ENCODE measurements at places on chromosomes 2 and 18. TPM values are rescaled to one million over a fixed set of nuclear protein-coding genes. Genes with fewer than 3 reads are reported as not detected.

DNA sequence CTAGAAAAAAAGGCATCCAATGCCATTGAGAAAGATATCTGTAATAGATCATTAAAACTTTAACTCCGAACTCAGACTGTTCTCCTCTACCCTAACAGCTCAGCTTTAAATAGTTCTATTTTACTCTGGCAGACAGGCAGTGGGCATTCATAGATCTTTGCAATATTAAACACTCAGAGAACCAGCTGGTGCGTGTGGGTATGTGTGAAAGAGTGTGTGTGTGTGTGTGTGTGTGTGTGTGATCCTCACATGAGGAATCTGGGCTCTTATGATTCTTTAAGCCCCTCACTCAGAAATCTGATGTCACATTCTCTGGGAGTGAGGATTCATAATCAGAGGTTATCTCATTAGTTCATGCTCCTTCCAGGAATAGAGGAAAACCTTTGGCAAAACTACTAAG lies 144.3 kb downstream of the KCNH7 start:
- no peak overlapping the region for H3K27ac ChIP-seq
- H3K4me1 ChIP-seq: no peaks in the 10 kb centered on the region
- DNase-seq: no peak
- no peaks in the 10 kb centered on the region for H3K27me3 ChIP-seq
- H3K36me3 ChIP-seq: no peaks in the 10 kb centered on the region

- H3K27ac ChIP-seq: peak overlapping the region; percentile 88
- H3K4me3 ChIP-seq: no peak overlapping the region
- DNase-seq: peak; percentile 50
- peaks cover 98% of the 10 kb centered on the region for H3K4me1 ChIP-seq
Measured at GRCh38 chr2:71456617-71457016, 3.3 kb downstream of the DYSF start.

DNA sequence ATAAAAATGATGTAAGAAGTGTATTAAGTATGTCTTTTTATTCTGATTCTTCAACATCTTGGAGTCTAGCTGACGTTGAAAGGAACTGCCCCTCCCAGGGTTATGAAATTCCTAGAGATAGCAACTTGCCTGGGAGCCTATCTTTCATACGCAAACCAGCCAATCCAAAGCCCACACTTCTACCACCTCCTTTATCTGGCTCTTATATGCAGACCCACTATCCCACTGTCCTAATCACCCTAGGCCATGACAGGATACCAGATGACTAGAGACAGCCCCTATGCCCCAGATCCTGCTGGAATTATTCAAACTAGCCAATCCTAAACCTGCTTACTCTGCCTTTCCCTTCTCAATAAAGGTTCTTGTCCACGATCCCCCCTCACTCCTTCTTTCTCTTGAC lies 11.8 kb upstream of the CDC42EP3 start:
- no peaks in the 10 kb centered on the region for H3K36me3 ChIP-seq
- H3K27me3 ChIP-seq: no peaks in the 10 kb centered on the region
- no peak overlapping the region for H3K4me3 ChIP-seq
- no peak overlapping the region for H3K27ac ChIP-seq
- DNase-seq: no peak

DNA sequence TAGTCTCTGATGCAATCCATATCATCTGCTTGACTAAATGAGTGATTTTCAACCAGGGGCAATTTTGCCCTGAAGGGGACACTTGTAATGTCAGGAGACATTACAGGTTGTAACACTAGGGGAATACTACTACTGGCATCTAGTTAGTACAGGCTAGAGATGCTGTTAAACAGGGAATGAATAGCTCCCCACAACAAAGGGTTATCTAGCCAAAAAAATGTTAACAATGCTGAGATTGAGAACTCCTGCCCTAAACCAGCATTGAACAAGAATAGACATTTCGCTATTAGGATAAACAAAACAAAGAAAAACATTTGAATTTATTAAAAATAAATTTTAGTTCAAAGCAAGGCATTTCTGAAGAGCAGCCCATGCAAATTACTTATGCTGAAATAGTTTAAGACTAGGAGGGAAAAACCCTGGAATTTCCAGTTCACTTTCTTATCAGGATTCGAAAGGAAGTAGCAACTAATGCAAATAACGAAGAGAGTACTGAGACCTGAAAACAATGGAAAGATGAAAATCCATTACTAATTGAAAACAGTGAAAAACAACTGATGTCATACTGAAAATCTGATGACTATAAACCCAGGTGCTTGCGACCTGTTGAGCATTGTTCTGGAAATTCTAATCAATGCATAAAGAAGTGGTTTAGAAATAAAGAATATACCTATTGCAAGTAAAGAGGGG lies 53.1 kb downstream of the CAB39 start:
- no peak for DNase-seq
- no peaks in the 10 kb centered on the region for H3K4me1 ChIP-seq
- no peak overlapping the region for H3K27ac ChIP-seq
- H3K4me3 ChIP-seq: no peak overlapping the region
- no peaks in the 10 kb centered on the region for H3K27me3 ChIP-seq

DNA sequence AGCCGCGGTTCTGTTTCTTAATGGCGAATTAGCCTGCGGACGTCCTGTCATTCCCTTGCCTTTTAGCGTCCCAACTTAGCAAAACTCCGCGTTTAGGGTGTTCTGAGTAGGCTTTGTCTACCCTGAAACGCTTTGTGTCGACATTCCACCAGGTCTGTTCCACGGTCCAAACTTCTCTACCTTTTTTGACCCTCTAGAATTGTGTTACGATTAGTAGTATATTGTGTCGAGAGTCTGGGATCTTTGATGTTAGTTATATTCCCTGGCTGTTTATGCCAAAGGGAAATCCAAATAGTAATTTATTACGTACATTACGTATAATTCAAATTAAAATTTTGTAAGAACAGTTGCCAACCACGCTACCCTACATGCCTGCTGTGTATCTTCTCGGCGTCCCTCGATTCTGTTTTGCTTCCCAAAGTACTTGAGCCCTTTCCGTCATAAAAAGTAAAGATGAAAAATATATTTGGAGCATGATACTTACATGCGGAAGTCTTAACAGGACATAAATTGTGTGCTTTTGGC lies 495 bp upstream of the TTC32 start:
- peak overlapping the region; percentile 97 for H3K27ac ChIP-seq
- no peaks in the 10 kb centered on the region for H3K27me3 ChIP-seq
- H3K4me3 ChIP-seq: peak overlapping the region; percentile 87

DNA sequence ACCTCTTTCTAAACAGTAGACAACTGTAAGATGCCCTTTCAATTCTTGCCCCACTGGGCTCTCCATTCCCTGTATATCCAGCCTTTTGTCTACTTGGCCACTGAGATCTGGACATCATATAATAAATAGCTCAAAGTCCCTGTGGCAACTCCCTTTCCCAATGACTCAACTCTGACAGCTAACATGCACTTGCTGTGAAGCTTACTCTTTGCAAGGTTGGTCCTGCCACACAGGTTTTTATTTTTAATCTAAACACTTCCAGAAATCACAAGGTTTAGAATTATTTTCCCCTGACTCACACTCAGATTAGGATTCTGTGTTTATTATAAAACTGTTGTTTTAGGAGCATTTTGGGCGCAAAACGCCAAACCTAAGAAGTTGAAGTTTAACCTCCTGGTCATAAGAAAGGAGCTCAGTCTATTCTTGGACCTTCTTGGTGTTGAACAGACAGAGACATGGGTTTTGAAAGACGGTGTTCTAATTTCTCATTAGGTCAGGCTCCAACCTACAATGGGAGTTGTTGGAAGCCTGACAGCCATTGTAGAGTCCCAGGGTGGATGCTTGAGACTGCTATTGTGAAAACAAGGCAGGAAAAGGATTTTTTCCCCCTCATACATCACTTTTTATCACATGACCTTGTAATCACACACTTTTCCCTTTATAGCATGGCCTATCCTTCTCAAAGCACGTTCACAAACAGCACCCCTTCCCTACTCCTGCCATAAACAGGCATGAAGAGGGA lies 124.7 kb upstream of the SERPINE2 start:
- no peak overlapping the region for H3K4me3 ChIP-seq
- no peak overlapping the region for H3K27ac ChIP-seq
- no peak for DNase-seq
- H3K4me1 ChIP-seq: no peaks in the 10 kb centered on the region
- no peaks in the 10 kb centered on the region for H3K27me3 ChIP-seq

DNA sequence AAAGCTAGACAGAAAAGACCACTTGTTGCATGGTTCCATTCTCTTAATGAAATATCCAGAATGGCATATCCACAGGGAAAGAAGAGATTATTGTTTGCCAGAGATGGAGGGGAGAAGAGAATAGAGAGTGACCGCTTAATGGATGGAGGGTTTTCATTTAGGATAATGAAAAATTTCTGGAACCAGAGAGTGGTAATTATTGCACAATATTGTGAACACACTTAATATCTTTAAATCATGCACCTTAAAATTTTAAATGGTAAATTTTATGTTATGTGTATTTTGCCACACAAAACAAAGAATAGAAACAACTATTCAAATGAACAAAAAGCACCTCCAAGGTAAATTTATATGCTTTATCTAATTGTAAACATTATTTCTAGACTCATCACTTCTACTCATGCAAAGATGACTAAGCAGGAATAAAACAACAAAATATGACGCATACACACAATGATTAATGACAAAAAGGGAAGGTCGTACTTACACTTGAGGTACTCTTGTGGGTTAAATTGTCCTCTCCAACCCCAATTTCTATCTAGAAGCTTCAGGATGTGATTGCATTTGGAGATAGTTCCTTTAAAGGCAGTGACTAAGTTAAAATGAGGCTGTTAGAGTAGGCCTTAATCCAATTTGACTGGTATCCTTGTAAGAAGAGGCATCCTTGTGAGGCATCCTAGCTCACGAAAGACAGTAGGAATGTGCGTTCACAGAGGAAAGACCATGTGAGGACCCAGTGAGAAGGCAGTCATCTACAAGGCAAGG lies 18.7 kb upstream of the DHRS9 start:
- no peak for DNase-seq
- H3K27ac ChIP-seq: no peak overlapping the region
- no peaks in the 10 kb centered on the region for H3K27me3 ChIP-seq
- H3K4me1 ChIP-seq: no peaks in the 10 kb centered on the region

- no peak overlapping the region for H3K27ac ChIP-seq
- DNase-seq: no peak
- peaks cover 9% of the 10 kb centered on the region for H3K36me3 ChIP-seq
- no peaks in the 10 kb centered on the region for H3K27me3 ChIP-seq
- H3K4me3 ChIP-seq: no peak overlapping the region
Measured at GRCh38 chr2:240137596-240138253, 1.6 kb upstream of the COPS9 start.

DNA sequence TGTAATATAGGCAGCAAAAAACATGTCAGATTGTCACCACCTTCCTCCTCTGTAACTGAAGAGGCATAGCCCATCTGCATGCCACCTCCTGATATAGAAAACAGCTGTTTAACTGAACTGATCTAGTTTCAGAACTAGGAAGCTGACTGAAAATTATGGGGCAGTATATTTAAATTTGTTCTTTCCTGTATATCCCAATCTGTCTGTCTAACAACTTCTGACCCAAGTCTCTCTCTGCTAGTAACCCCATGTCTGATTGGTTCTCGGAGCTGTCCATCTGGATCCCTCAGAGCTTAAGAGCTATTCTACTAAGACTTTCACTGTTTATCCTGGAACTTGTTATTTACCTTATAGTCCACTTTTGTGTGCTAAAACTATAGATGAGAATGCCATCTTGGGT lies 68.2 kb upstream of the SLC35G4 start:
- no peak overlapping the region for H3K27ac ChIP-seq
- H3K36me3 ChIP-seq: no peaks in the 10 kb centered on the region
- no peaks in the 10 kb centered on the region for H3K27me3 ChIP-seq
- H3K4me3 ChIP-seq: no peak overlapping the region
- H3K4me1 ChIP-seq: no peaks in the 10 kb centered on the region
- no peak for DNase-seq

DNA sequence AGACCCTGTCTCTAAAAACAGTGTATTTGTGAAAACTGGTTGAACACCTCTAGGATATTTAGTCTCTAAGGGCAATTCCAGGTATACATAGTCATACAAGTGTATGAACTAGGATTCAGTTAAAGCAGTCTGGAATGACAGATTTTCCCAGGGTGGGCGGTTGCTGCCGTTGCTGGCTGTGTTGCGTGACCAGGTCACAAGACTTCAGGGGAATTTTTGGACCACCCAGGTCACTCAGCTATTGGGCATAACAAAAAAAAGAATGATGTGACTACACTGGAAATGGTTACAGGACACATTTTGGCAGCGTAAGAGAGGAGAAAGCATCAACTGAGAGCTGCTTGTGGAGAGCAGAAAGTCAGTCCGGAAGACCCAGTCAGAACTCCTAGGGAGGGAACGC lies 58.0 kb upstream of the ZBTB7C start:
- H3K27me3 ChIP-seq: no peaks in the 10 kb centered on the region
- no peak overlapping the region for H3K27ac ChIP-seq
- H3K36me3 ChIP-seq: no peaks in the 10 kb centered on the region
- peak; percentile 36 for DNase-seq
- no peaks in the 10 kb centered on the region for H3K4me1 ChIP-seq
- H3K4me3 ChIP-seq: no peak overlapping the region

- no peaks in the 10 kb centered on the region for H3K4me1 ChIP-seq
- no peak for DNase-seq
- H3K27me3 ChIP-seq: no peaks in the 10 kb centered on the region
- H3K27ac ChIP-seq: no peak overlapping the region
Measured at GRCh38 chr18:52237551-52237950, 102.4 kb upstream of the DCC start.

The TMEM150A gene
- total RNA-seq: 21.7 TPM

The UGT1A5 gene
- not detected for total RNA-seq

The LBX2 gene
- 1.0 TPM for total RNA-seq

The PLEK gene
- total RNA-seq: 4.4 TPM

The LCT gene
- not detected for total RNA-seq
